Pulmonary artery endothelial cell (primary cell): ENCODE measurements at places on chromosomes 1 and 21.
A peak's percentile ranks its signal among the peaks of the same experiment; 100 is the strongest.

DNA sequence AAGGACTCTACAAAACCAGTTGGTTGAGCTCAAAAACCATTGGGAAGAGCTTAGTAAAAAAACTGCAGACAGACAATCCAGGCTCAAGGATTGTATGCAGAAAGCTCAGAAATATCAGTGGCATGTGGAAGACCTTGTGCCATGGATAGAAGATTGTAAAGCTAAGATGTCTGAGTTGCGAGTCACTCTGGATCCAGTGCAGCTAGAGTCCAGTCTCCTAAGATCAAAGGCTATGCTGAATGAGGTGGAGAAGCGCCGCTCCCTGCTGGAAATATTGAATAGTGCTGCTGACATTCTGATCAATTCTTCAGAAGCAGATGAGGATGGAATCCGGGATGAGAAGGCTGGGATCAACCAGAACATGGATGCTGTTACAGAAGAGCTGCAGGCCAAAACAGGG lies 104.0 kb upstream of the BMP8A start:
- DNase-seq: peak; percentile 44

GRCh38 chr1:19087737-19088594 lies 122.1 kb downstream of the UBR4 start:
- no peak for DNase-seq

- no peak for DNase-seq
These were observed 46.9 kb downstream of the PKN2 start for GRCh38 chr1:88730995-88731394.

DNA sequence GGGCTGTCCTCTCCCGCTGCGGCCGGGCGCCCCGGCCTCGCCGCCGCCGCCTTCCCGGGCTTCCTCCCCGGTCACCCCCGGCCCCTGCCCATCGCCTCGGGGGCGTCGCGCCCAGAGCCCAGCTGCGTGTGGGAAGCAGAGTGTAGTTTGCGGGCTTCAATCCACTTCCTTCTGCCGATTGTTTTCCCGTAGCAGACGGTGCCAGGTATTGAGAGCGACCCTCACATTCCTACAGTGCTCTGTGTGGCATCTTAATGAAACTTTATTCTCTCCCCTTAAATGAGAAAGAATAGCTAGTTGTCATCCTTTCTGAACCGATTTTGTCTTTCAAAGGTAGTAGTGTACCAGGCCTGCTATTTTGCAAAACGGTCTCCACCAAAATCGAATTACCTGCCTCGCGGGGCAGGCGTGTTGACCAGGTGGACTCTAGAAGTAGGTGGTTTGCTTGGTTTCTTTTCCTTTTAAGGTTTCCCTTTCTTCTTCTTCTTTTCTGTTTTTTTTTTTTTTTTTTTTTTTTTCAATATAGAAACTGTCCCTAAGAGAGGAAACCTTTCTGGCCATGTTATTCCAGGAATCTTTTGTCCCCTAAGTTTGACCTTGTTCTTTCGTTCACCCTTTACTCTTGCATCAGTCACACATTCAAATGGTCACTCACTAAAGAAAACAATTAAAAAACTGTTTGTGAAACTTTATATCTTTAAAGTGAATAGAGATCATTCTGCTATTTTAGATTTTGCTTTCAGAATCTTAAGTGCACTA lies 881 bp downstream of the USP25 start:
- no peak for DNase-seq
